Activated T-cell treated with anti-CD3 and anti-CD28 coated beads for 1 hour (primary cell): ENCODE measurements at places on chromosomes 2 and 18.

GRCh38 chr18:61856678-61857077 lies 36.1 kb downstream of the RNF152 start:
- DNase-seq, result no peak

DNA sequence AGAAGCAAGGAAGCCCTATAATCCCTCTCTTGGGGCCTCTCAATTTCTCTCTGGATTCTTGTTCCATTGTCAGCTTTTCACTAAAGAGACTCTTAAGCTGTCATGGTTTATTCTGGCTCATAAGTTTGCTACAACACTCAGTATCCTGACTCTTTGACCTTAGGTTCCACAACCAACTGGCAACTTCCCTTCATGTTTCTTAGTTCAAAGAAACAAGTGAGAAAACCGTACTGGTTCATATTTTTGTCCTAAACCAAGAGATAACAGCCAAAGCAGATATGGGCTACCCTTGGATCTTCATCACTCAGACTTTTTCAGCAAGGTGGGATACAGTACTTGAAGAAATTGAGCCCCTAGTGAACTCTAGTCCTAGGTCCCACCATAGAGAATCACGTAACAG lies 109.9 kb upstream of the CRIM1 start:
- no peak for DNase-seq

DNA sequence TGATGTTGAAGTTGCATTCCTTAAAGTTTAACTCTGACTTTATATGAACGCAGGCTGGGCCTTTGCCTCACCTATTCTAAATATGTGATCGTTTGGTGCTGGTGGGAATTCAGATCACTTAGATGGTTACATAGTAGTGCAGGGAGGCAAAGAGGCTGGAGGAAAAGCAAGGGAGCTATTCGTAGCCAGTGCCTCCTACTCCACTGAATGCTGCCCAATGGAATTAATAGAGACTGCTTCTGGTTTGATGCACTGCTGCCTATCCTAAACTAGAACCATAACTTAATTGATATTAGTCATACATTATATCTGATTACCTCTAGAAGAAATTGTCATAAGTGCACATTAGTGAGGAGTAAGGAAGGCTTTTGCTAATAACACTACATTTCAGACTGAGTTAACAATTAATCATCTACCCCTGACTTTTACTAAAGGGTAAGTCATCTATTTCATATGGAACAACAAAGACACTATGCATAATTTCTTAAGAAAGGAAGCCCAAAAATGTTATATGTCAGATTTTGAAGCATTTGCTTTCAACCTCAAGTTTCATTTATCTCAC lies 72.3 kb downstream of the SLC5A7 start:
- DNase-seq, result no peak

DNA sequence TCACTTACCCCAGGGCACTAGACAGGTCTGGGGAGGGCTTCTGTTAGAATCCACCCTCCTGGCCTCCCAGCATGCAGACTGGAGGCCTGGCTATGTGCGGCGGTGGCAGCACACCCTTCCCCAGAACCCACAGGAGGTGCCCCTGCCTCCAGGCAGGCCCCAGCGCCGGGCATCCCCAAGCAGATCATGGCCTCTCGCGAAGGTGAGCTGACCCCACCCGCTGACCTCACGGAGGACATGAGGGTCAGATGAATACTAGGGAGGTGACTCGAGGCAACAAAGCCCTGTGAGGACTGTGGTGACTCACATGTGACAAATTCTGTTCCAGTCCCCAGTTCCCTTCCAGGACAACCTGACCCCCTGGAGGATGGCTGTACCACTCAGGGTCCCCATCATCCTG lies 1.9 kb downstream of the MAB21L4 start:
- DNase-seq, result no peak

GRCh38 chr18:31950583-31950982 lies 7.7 kb upstream of the TRAPPC8 start:
- no peak for DNase-seq

DNA sequence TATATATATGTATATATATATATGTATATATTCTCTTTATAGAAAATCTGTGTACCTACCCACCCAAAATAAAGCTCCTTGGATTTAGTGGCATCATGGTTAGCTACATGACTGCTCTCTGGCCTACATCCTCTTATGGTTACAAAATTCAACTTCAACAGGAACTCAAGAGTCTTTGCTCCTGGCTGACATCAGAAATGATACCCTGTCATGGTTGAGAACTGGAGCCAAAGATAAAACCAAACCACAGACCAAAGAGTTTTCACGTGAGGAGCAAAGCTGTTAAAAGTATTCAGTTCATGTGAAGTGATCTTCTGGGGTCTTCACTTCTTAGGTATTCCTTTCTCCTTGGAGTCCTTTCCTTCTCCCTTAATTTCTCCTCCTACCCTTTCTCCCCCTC lies 476.3 kb downstream of the SOX11 start:
- no peak for DNase-seq

DNA sequence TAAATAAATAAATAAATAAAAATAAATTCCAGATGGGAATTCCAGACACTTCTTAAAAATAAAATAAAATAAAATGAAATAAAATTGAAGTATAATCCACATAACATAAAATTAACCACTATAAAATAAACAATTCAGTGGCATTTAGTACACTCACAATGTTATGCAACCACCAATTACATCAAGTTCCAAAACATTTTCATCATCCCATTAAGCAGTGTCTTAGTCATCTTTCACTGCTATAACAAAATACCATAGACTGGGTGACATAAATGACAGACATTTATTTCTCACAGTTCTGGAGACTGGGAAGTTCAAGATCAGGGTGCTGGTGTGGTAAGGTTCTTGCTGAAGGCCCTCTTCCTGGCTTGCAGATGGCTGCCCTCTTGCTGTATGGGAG lies 22.6 kb upstream of the PROKR1 start:
- DNase-seq, result no peak

- DNase-seq, result no peak
Observed at GRCh38 chr2:40353231-40353630, 98.7 kb downstream of the SLC8A1 start.

GRCh38 chr2:52810460-52810859 lies 957.1 kb upstream of the CHAC2 start:
- no peak for DNase-seq

DNA sequence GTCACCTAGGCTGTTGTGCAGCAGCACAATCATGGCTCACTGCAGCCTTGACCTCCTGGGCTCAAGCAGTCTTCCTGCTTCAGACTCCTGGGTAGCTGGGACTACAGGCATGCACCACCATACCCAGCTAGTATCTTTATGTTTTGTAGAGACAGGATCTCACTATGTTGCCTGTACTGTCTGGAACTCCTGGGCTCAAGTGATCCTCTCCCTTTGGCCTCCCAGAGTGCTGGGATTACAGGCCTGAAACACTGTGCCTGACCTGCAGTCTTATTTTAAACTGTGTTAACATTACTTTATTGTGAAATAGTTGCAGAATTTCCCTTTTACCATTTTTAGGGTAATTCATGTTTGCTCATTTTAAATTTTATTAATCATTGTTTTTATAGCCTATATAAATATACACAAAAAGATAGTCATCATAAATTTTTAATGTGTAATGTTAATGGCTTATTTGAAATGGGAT lies 24.6 kb downstream of the EML4 start:
- DNase-seq, result no peak

- DNase-seq, result no peak
Observed at GRCh38 chr2:171271971-171272436, 111.3 kb upstream of the TLK1 start.
